ENCODE measurements at places on chromosomes 5 and 9.

DNA sequence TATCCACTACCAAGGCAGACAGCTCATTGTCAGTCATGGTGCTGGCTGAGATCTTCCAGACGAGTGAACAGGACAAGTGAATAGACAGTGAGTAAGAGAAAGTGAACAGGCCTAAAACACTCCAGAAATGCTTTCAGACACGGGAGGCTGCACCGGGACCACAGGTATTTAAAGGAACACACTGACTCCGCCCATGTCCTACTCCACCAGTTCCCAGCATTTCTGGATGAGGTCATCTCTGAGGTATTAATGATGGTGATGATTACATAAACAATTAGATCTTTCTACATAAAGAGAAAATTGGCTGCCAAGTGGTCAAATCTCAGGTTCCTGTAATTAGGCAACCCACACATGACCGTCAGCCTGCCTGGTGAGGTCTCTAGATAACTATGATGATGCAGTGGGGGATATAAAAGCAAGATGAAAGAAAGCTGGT is at the start of gene ACTBL2:
ACTBL2 (minus strand) TSS at position 141 of the 436 bp plus-strand sequence; CDS start at position 37, 104 bp downstream.
- H3K4me1 ChIP-seq: no peaks in the 10 kb centered on the region
- no peak within 1 kb of the TSS for H3K4me3 ChIP-seq
- no peaks in the 10 kb centered on the region for H3K36me3 ChIP-seq
- DNase-seq: no peak
- H3K27ac ChIP-seq: no peak within 1 kb of the TSS
- peaks cover 12% of the 10 kb centered on the region for H3K27me3 ChIP-seq

DNA sequence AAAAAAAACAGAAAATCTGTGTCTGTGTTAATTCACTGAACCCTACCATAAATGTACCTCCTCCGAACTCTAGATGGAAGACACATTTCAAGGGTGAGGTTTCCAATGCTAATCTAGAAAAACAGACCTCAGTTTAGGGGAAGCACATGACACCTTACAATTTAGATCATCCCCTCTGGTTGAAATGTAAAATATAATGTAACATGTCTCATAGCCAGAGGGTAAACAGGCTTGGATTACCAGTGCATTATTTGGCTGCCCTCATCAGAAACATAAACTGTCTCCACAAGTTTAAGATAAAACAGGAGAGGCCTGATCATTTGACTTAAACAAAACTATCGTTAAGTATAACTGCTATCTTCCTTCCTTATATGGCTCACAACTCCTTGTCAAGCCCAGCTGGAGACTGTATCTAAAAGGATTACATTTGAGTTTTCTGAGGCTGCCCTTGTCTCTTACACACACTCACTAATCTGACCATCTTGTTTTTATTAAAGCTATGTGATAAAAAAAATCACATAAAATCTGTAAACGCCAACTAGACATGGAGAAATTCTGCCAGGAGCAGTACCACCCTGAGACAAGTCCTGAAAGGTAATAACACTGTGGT is 105.7 kb downstream of the LURAP1L start:
- DNase-seq: no peak
- no peaks in the 10 kb centered on the region for H3K27me3 ChIP-seq
- no peak overlapping the region for H3K4me3 ChIP-seq
- H3K4me1 ChIP-seq: no peaks in the 10 kb centered on the region

DNA sequence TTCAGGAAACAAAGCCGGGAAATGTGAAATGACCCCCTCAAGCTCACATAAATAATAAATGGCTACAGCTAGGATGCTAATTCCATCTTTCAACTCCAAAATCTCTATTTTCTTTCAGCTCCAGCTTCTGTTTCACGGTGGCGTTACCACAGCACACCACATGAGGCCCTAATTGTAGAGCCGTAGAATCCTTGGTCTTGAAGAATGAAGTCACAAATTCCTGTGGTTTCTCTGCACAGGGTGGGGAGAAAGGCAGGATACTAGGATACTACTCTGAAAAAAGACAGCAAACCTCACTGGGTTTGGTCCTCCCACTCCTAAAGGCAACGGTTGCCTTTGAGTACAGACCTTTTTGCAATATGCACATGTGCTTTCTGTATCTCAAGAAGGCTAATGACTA is 13.9 kb upstream of the RARS1 start:
- no peak for DNase-seq
- no peak overlapping the region for H3K4me3 ChIP-seq
- no peak overlapping the region for H3K27ac ChIP-seq
- H3K27me3 ChIP-seq: no peaks in the 10 kb centered on the region
- no peaks in the 10 kb centered on the region for H3K4me1 ChIP-seq

- peaks cover 17% of the 10 kb centered on the region for H3K27me3 ChIP-seq
- no peaks in the 10 kb centered on the region for H3K4me1 ChIP-seq
- H3K4me3 ChIP-seq: no peak overlapping the region
Measured at GRCh38 chr9:27628311-27628710, 55.0 kb upstream of the C9orf72 start.

DNA sequence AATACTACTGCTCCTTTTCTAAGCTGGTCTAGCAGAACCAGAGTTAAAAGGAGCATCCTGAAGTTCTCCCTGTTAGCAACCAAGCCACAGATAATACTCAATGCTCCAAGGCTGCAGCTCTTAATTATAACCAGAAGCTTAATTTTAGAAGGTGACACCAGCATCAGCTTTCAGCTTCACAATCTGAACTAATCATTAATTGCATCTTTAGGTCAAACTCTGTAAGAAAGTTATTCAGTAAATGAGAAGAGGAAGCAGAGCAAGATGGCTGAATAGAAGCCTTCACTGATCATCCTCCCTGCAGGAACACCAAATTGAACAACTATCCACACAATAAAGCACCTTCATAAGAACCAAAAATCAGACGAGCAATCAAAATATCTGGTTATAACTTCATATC is 38.5 kb downstream of the APBA1 start:
- no peak overlapping the region for H3K4me3 ChIP-seq
- no peak for DNase-seq
- no peaks in the 10 kb centered on the region for H3K36me3 ChIP-seq
- H3K4me1 ChIP-seq: no peaks in the 10 kb centered on the region
- H3K27me3 ChIP-seq: peaks cover 4% of the 10 kb centered on the region

GRCh38 chr5:167759057-167759821 is 532.2 kb upstream of the WWC1 start:
- no peak overlapping the region for H3K27ac ChIP-seq
- DNase-seq: no peak
- H3K4me1 ChIP-seq: no peaks in the 10 kb centered on the region
- H3K4me3 ChIP-seq: no peak overlapping the region
- no peaks in the 10 kb centered on the region for H3K27me3 ChIP-seq
- H3K36me3 ChIP-seq: no peaks in the 10 kb centered on the region

- no peaks in the 10 kb centered on the region for H3K27me3 ChIP-seq
- DNase-seq: no peak
- H3K27ac ChIP-seq: no peak overlapping the region
Measured at GRCh38 chr9:124427281-124427680, 12.0 kb upstream of the PSMB7 start.
